Activated naive CD8-positive, alpha-beta T cell treated with anti-CD3 and anti-CD28 coated beads, Interleukin-2, amount 50 U/mL, for 24 hours (primary cell): ENCODE measurements at places on chromosomes 1 and 21.

DNA sequence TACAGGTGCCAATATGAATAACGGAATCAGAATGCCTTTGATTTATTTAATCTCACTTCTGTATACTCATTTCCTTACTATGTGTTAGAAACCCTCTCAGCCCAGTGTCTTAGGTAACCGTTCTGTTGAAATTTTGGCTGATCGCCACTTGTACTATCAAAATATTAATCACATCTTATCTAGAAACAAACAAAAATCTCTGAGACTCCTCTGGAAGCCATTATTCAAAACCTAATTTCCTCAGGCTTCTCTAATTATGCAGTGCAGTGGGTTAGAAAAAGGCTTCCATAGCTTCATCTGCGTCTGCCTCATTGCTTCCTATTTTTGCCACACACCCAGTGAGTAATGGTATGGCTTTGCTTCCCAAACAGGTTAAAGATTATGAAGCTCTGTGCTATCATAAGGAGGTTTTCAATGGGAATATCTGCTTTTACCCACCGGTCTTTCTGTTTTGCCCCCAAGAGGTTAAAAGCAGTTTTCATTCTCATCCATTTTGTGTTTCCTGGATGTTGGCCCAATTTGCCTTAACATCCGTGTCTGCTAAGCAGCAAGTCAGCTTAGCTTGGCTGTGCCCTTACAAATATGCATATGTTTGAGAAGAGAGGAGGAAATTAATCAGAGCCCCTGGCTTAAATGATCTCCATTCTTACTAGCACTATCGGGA, 129.6 kb downstream of the RYR2 start:
- no peak for DNase-seq

GRCh38 chr1:217921126-217921904, 290.2 kb downstream of the SPATA17 start:
- no peak for DNase-seq

DNA sequence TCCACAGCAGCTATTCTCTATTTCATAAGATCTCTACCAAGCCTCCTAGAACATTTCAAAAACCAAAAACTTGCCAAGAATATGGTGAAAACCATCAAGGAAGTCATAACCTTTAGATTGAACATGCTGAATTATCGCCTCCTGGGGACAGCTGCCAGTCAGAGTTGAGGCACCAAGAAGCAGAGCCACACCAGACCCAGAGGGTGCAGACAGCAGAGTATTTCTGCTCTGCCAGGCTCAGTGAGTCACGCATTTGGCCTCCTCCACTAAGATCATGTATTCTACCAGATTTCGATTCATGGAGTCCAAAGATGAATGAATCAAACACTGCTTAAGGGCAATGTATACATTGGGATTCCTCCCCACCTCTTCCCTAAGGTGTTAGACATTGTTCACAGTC, 2.1 kb downstream of the F3 start:
- DNase-seq, result no peak

GRCh38 chr1:205972491-205973168, 29.4 kb upstream of the SLC26A9 start:
- no peak for DNase-seq

- no peak for DNase-seq
These were observed 76.2 kb downstream of the NFIA start for GRCh38 chr1:61158591-61158990.

GRCh38 chr1:160371756-160372155, 4.9 kb downstream of the NHLH1 start:
- no peak for DNase-seq

DNA sequence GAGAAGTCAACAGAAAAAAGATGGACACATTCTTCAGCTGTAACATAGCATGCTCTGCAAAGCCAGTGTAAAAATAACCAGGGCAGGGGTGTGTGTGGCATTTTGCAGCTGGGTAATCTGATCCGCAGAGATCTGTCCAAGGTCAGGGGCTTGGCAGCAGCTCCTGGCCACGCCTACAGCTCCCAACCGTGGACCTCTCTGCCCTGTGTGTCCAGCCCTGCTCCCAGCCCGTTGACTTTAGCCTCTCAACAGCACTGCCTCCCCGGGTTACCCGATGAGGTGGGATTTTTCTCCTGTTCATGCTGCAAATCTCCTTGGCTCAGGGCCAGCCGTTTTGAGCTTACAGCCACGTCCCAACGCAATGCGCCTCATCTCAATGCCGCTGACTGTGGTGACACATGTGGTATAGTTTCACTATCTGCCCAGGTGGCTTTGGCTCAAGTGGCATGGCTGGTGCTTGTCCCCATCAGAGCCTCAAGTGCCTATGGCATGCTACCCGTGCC, 68.1 kb downstream of the VWA5B1 start:
- DNase-seq, result no peak

DNA sequence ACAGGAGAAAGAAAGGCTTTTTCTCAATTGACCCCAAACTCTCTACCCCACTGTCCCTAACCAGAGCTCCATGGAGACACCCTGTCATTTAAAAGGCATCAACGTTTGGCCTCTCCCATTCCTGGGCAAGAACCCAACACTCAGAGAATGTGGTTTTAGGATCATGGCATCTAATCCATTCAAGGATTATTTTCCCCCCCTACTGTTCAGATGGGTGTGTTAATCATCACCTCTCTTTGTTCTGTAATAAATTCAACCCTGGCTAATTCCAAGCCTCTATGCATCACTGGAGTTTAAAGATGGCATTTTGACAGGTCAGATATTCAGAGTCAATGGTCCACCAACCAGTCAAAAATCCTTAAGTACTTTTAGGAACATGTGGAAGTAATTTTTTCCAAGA, 42.7 kb downstream of the TBX15 start:
- DNase-seq, result no peak

DNA sequence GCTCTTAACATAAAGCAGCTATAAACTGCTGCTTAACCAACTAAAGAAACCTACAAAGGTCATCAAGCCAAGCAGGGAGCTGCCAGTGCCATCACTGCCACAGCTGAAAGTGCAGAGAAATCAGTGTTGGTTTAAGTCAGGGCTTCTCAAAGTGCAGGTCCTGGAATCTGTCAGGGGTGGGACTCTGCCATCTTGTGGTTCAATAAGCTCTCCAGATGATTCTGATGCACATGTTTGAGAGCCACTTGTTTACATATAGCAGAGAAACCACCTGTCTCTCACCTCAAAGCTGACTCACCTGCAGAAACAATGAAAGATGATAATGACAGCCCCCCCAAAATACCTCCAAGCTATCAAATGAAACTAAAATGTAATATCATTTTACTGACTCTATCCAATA, 49.3 kb downstream of the SH3GLB1 start:
- no peak for DNase-seq

DNA sequence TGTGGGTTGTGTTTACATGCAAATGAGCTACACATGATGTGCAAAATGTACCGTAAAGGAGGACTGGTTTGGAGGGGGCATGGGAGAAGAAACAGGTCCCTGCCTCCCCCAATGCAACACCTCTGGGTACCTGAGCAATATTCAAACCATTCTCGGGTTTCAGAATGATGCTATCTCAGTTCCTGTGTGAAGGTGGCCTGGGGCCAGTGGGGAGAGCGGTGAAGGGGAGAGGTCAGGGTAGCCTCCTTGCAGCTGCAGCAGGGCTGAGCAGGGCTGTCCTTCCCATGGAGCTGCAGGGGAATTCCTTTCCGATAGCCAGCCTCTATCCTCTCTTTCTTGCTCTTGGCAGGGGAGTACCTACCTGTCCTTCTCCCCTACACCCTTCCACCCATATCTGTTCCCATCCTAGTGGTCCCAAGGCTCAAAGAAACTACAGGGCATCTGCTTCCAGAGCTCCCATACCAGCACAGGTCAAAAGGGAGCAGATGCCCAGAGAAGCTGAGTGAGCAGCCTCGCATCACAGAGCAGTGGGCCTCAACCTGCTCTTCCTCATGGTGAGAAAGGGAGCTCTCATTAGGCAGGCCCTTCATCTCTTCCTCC, 11.9 kb downstream of the MEF2D start:
- DNase-seq, result peak; percentile 35

- DNase-seq, result no peak
These were observed 11.7 kb downstream of the LAX1 start for GRCh38 chr1:203776636-203777035.

- peak; percentile 59 for DNase-seq
These were observed at the start of gene PLXNA2 for GRCh38 chr1:208243967-208244916. TSS of gene PLXNA2 (minus strand) at chr1:208244384. CDS start at chr1:208217922, 26,462 bp downstream.

DNA sequence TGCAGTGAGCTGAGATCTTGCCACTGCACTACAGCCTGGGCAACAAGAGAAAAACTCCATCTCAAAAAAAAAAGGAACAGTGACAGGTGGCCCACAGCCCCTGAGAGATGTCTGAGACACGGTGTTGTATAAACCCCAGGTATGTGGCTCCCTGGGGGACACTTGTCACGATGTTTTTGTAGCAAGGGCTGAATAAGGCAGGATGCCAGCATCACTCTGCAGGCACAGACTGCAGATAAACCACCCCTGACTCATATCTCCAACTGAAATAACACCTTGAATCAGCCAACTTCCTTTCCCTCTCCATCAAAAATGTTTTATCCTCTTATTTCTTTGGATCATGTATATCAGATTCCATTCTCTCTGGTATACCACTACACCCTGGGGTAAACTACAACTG, 52.5 kb downstream of the NMNAT2 start:
- no peak for DNase-seq

DNA sequence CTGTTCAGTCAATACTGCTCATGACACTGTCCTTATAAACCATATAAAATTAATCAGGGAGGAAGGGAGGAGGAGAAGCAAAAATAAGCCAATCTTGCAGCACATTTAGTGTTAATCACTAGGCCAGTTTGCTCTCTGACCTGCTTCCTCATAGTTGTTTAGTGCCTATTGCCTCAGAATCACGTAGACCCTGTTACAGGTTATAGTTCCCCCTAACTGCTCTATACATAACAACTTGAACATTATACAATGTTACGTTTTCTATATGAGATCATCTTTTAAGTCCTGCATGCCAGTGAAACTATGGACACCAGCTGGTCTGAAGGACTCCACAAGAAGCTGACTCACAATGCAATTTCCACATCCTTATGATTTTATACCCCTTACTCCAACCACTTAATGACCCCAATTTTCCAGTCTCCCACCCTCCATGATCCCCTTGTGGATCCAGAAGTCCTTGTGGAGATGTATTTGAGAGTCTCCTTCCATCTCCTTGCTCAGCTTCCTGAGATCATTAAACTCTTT, 34.9 kb upstream of the TACSTD2 start:
- DNase-seq, result no peak
